ENCODE measurements at places on chromosomes 5 and 9. TPM values are rescaled to one million over a fixed set of nuclear protein-coding genes. Genes with fewer than 3 reads are reported as not detected.

Gene PTPRD
- polyA plus RNA-seq: 90.8 TPM

Gene CEMIP2
- polyA plus RNA-seq: 34.3 TPM

DNA sequence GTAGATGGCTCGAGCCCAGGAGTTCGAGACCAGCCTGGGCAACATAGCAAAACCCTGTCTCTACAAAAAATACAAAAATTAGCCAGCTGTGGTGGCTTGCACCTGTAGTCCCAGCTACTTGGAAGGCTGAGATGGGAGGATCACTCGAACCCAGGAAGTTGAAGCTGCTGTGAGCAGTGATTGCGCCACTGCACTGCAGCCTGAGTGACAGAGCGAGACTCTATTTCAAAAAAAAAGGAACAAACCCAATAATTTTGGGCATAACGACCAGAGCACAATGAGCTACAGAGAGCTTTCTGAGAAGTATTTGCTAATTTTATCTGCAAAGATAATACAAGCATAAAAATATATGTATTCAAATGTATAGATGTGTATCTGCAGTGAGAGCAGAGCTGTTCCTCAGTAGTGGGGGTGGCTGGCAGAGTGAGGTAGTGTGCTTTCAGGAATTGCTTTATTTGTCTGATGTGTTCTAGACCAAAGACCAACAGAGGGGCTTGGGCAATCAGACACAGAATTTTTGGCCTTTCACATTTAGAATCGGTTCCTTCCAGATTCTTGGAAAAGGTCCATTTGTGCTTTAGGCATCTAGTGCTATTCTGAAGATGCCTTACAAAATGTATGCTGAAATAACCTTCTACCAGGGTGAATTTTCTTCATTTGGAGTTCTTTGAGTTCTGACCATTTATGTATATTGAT, 5.2 kb downstream of the DOCK8 start:
- no peak for DNase-seq

DNA sequence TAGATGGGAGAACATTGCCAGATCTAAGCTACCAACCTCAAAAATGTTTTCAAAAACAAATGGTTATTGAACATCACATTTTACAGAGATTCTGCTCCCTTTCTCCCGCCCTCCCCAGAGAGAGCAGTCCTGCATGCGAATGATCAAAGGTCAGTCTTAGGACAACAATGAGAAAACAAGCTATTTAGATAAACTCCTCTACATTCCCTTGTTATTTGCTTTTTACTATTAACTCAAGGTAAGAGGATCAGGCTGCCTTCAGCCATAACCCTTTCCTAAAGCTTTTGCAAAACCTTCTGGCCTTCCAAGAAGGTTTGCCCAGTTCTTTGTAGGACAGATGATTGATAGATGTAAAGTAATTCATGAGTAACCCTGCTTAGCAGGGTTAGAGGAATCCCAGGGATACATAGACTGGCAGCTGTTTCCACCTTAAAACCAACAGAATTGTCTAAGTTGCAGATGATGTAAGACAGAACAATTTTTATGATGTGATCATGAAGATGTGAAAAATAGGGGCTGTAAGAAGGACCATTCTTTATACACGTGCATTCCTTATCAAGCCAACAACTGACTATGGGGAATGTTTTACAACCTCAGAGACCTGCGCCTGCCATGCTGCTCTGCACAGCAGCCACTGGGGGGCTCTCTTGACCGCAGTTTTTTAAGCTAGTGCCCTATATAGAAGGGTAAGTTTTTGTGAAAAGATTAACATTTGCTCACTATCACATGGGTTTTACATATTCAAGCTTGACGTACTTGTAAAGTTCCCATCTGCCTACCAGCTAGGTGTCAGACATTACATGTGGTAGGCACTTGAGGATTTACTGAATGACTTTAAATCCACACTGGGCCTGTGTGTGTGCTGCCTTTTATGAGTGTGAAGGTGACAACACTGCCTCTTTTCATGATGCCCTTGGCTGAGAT, 2.3 kb upstream of the ZNF782 start:
- peak; percentile 47 for DNase-seq

- no peak for DNase-seq
Observed at GRCh38 chr5:51468196-51468595, 84.9 kb downstream of the ISL1 start.
